KBM-7 (cell line): ENCODE measurements at places on chromosomes 13 and 19.

GRCh38 chr19:1026783-1027649 lies 608 bp downstream of the CNN2 start:
- peak; percentile 63 for DNase-seq

GRCh38 chr19:45123440-45123850 lies 30.5 kb downstream of the PPP1R37 start:
- DNase-seq: no peak

GRCh38 chr13:101575581-101575980 lies 123.1 kb downstream of the ITGBL1 start:
- DNase-seq: no peak

DNA sequence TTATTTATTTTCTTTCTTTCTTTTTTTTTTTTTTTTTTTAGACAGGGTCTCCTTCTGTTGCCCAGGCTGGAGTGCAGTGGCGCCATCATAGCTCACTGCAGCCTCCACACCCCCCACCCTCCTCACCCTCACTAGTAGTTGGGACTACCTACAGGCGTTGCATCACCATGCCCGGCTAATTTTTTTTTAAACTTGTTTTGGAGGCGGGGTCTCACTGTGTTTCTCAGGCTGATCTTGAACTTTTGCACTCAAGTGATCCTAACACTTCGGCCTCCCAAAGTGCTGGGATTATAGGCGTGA lies 33.6 kb downstream of the GJA3 start:
- no peak for DNase-seq

DNA sequence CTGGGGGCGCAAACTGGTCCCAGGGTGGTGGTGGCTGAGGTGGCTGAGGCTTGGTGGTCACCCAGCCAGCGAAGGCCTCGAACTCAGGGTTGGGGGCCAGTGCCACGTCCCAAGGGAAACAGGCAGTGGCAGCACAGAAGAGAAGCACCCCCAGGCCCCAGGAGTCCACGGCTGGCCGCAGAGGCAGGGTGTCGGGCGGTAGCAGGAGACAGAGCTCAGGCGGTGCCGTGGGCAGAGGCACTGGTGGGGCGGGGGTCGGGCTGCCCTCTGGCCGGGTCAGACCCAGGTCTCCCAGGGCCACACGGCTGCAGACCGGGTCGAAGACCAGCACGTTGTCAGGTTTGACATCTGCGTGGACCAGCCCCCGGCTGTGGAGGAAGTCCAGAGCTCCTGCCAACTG lies 4.2 kb upstream of the SBK2 start:
- no peak for DNase-seq

DNA sequence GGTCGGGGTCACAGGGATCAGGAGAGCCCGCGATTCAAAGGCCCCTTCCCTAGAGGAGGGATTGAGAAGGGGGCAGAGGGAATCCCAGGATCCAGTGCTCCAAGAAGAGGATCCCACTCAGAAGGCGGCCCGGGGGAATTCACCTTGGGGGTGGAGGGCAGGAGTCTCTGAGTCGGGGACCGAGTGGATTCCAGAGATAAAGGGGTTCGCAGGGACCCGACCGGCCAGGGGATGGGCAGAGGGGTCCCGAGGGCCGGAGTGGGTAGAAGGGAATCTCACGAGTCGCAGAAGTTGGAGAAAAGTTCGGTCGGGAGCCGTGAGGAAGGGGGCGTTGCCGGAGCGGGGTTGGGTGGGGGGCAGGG lies 261 bp downstream of the PRKD2 start:
- no peak for DNase-seq

GRCh38 chr13:24187185-24187584 lies 26.7 kb downstream of the SPATA13 start:
- DNase-seq: no peak

GRCh38 chr13:39675904-39676303 lies 20.4 kb downstream of the COG6 start:
- no peak for DNase-seq

DNA sequence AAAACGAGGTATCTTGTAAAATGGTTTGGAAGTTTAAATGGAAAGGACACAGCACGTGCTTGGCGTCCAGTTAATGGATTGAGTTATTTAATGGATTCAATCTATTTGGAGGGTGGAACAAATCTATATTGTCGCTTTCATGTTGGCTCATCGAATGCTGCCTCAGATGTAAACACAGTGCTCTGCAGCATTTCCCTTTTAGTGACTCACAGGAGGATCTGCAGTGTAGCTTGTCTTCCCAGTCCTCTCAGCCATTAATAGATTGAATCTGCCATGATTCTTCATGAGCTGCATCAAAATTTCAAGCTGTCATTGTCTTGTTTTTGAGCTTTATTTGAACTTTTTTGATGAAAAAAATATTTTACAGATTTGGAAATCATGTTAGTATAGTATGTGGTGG lies 44.7 kb downstream of the DHRS12 start:
- DNase-seq: no peak

DNA sequence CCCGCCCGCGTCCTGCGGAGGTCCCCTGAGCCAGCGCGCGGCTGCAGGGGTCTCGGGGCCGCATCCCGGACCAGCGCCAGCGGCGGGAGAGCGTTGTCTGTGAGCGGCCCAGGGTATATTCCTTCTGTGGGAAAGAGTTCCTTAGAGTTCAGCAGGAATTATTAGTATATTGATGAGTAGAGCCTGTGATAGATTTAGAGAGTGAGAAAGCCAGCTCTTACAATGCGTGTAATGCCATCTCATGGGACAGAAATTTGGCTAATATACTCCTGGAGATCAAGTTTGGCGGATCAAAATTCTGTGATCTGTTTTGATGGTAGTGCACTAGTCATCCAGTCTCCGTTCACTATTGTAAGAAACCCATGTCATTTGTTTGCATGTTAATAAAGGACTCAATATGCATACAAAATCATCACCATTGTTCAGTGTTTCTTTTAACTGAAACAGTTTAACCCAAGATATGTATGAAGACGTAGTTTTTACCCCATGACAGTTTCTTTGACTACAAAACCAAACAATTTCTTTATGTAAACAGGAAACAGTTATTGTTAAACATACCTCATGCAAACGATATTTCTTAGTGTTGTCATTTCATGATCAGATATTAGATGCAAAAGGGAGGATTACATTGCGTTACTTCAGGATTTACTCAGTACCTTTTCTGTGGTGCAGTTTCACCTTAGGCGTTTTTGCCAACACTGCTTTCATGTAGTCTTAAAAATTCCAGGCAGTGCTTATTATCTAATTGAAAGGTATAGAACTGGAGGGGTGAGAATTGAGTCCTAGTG lies 9.9 kb downstream of the TNFRSF19 start:
- peak; percentile 9 for DNase-seq

- no peak for DNase-seq
These were observed 9.2 kb upstream of the SERP2 start for GRCh38 chr13:44364345-44365000.

GRCh38 chr19:6039566-6040225 lies 61.8 kb upstream of the RANBP3 start:
- DNase-seq: no peak

- no peak for DNase-seq
These were observed 303.4 kb downstream of the SPRY2 start for GRCh38 chr13:80037505-80037888.

- no peak for DNase-seq
These were observed 38.2 kb downstream of the TMTC4 start for GRCh38 chr13:100636441-100636840.

DNA sequence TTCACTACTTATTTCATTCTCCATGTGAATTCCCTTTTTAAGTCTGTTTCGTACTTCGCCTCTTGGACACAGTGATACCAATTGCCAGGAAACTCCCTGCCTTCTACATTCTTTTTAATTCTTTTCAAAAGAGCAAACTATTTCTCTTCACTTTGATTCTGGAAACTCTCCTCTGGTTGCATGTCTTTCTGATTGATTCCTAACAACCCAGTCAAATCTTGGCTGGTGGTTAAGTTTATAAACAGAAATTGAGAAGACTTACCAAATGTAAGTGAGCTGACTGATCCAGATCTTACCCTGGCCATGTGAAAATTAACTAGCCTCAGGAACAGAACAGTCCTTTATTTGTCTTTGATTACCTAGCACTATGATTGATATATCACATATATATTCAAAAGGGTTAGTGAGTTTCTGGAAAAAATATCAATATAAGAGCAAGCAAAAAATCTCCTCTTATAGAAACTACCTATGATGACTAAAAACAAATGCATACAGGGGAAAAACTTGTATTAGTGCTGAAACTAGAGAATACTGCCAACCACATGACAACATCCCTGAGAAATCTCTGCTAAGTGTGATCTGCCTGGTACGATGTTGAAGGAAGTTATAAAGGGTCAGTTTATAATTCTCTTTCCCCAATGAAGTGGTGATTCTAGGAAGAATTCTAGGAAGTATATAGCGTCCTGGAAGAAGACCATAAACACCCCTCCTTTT lies 152.6 kb upstream of the HTR2A start:
- DNase-seq: no peak

GRCh38 chr13:27022571-27023311 lies 148.9 kb downstream of the USP12 start:
- DNase-seq: no peak

DNA sequence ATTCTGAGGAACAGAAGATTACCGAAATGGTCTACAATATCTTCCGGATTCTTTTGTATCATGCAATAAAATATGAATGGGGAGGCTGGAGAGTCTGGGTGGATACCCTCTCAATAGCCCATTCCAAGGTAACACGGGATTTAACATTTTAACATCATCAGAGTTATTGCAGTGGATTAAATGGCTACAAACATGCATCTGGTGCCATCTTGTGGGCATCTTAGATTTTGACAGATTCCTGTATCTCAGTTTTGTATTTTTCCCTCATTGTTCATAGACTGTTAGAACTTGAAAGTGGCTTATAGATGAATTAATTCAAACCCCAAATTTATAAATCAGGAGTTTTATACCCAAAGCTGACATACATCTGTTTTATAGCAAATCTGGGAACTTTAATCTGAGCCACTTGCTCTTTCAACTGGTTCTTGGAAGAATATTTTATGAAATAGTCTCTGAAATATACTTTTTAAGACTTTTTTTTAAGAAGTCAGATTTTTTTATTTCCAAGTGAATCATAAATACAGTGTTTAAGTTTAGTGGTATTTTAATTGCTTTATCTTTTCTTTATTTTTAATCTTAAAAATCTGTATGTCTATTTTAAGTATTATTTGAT lies 215.2 kb downstream of the NBEA start:
- peak; percentile 74 for DNase-seq

DNA sequence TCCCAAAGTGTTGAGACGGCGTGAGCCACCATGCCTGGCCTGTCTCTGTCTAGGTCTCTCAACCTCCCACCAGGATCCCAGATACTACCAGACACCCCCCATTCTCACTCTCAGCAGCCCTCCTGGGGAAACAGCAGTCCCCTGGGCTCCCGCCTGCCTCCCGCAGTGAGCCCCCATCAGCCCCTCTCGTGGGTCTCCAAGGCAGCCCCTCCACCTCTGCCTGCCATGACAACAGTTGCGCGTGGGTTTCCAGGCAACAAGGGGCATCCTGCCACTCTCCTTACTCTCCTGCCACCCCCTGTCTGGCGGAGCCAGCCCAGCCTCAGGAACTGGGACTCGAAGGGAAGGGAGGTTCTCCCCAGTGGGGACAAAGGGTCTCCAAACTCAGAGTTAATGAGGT lies 5.2 kb downstream of the LRRC4B start:
- DNase-seq: no peak

DNA sequence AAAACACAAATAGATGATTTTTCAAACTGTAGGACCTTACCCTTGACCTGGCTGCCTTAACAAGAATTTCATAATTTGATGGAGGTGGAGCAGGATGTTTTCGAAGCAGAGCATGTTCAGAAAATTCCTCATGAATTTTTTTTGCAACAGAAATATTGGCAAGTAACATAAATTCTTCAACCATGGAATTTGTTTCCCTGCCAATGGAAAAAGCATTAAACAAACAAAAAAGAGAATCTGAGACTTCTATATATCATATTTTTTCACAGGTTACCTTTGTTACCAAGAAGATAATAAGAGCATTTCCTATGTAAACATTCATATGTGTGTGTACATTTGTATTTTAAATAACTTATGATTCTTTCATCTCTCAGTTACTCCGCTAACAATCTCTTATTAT lies 18.3 kb downstream of the DIS3 start:
- DNase-seq: no peak

GRCh38 chr13:94315188-94315587 lies 164.3 kb downstream of the DCT start:
- DNase-seq: no peak

GRCh38 chr19:53554804-53555203 lies 16.9 kb downstream of the ZNF331 start:
- DNase-seq: no peak

DNA sequence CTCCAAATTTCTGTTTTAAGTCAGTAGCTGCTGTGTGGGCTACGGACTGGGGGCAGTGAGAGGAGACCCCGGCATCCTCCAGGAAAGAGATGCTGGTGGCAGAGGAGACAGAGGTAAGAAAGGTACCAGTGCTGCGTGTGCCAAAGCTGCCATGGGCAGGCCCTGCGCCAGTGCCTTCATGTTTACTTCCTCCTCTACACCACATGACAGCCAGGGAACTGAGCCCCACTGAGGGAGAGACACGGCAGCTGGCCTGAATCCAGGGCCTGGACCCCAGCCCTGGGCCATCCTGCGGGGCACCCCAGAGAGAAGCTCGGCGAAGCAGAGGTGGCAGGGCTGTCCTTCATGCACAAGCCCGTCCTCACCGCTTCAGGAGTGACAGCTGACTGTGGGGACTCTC lies 22.7 kb upstream of the CCNP start:
- no peak for DNase-seq

DNA sequence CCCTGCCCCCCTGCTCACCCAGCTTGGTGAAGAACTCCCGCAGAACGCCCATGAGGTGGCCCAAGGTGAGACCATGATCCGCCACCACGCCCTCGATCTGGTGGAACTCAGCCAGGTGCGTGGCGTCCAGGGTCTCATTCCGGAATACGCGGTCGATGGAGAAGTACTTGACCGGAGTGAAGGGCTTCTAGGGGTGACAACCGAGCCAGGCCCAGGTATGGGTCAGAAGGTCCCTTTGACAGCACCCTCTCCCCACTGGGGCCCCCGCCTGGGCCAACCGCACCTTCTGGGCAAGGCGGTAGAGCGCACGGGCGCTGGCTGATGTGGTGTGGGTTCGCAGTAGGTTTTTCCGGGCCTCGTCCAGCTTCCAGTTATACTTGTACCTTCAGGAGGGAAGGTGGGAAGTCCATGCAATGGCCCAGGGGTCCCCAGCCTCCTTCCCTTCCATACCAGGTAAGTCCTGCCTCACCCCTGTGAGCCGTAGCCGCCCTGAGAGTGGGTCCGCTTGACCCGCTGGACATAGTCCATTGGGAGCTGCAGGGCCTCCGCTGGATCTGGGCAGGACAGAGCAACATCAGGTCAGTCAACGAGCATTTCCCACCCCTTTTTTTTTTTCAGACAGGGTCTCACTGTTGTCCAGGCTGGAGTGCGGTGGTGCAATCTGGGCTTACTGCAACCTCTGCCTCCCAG lies 5.7 kb upstream of the SYCE2 start:
- no peak for DNase-seq

DNA sequence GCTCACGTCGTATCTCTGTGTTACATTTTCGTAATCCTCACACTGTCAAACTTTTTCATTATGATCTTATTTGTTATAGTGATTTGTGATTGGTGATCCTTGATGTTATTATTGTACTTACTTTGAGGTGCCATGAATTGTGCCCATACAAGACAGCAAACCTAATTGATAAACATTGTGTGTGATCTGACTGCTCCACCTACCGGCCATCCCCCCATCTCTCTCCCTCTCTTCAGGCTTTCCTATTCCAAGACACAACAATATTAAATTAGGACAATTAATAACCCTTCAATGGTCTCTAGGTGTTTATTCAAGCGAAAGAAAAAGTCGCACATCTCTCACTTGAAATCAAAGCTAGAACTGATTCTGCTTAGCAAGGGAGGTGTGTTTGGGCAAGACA lies 349.3 kb downstream of the RBM26 start:
- DNase-seq: no peak
